IMR-90 (cell line): ENCODE measurements at places on chromosomes 12 and 14. TPM values are rescaled to one million over a fixed set of nuclear protein-coding genes. Genes with fewer than 3 reads are reported as not detected.

Gene RNASE3
- not detected in 2 replicates for total RNA-seq

GRCh38 chr12:121872546-121873215 is 14.0 kb upstream of the HPD start:
- peak overlapping the region; percentile 94 for H3K27ac ChIP-seq
- H3K4me1 ChIP-seq: peaks cover 4% of the 10 kb centered on the region
- no peaks in the 10 kb centered on the region for H3K27me3 ChIP-seq

- DNase-seq: no peak
- H3K27ac ChIP-seq: no peak overlapping the region
- H3K4me1 ChIP-seq: no peaks in the 10 kb centered on the region
- H3K4me3 ChIP-seq: no peak overlapping the region
- no peaks in the 10 kb centered on the region for H3K27me3 ChIP-seq
Measured at GRCh38 chr12:31714406-31715271, 14.2 kb downstream of the AMN1 start.

Gene ANKRD33
- total RNA-seq: under 0.01 TPM in 1 of 2 replicates, not detected in the other
